ENCODE measurements at places on chromosomes 16 and 17.

- no peak for DNase-seq
Measured at GRCh38 chr17:17767154-17767869, 69.5 kb downstream of the SREBF1 start.

GRCh38 chr17:32627239-32627996 lies 140.6 kb downstream of the CDK5R1 start:
- DNase-seq: peak; percentile 93

- DNase-seq: no peak
Measured at GRCh38 chr16:77917971-77918370, 104.4 kb upstream of the CLEC3A start.

DNA sequence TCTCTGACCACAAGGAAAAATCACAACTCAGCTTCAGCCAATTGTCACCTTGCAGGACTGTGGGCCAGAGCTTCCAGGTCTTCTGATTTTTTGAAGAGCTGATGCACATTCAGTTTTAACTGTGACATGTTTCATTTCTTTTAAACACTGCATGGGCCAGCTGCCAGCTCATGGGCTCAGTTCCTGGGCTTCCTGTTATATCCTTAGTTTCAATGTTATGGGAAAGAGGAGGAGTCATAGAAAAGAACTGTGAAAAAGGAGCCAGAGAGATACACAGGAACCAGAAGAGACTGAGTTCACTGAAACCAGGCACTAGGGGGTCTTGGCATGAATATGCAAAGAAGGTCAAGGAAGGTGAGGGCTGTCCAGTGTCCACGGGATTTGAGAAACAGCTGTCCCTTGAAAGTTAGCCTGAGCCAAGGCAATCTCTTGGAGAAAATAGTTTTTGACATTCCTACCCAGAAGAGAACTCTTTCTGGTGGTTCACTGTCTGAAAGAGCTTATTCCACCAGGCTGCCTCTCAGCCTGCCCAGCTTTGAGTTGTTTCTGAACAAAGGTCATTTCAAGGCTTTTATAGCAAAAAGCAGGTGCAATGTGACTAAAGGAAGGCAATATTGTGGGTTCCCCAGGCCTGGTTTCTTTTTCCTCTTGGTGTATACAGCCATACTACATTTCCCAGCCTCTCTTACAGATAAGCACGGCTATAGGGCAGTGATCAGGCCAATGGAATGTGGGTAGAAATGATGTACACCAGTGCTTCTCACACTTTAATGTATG lies 10.5 kb downstream of the PDILT start:
- no peak for DNase-seq

- no peak for DNase-seq
Measured at GRCh38 chr16:83907631-83908250, 8.8 kb downstream of the MLYCD start.

- DNase-seq: no peak
Measured at GRCh38 chr17:15157051-15157450, 108.1 kb downstream of the PMP22 start.

GRCh38 chr16:84332975-84333684 lies 35.2 kb upstream of the ATP2C2 start:
- DNase-seq: no peak

DNA sequence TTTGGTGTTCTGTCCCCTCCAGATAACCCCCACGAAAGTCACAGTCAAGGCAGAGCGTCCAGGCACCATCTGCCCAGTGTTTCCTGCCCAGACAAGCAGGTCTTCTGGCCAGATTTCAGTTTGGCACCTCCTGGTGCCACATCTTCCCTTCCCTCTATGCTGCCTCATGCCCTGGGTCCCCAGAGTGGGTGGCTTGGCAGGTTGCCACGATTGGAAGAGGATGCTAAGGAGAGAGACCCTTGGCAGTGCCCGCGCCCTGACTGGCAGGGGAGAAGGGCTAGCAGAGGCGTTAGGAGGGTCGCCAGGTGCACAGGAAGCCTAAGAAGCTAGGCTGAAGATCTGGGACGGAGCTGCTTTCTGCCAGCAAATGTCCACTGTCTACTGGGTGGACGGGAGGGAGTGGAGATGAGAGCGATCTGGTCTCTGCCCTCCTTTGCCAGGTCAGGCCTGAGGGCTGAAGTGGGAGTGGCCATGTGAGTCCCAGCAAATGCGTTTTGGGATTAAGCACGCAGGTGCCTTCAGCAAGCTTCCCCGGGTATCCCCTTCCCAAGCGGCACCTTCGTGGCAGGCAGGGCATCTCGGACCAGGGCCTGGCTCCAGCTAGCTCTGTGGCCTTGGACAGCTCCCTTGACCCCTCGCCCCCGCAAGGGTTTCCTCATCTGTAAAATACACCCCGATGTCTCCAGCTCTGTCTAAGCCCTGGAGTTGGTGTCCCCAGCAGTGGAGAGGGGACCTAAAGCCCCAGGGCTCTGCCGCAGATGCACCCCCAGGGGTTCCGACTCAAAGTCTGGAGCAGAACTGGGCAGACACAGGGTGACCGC lies 13.4 kb upstream of the CD300A start:
- DNase-seq: peak; percentile 24

DNA sequence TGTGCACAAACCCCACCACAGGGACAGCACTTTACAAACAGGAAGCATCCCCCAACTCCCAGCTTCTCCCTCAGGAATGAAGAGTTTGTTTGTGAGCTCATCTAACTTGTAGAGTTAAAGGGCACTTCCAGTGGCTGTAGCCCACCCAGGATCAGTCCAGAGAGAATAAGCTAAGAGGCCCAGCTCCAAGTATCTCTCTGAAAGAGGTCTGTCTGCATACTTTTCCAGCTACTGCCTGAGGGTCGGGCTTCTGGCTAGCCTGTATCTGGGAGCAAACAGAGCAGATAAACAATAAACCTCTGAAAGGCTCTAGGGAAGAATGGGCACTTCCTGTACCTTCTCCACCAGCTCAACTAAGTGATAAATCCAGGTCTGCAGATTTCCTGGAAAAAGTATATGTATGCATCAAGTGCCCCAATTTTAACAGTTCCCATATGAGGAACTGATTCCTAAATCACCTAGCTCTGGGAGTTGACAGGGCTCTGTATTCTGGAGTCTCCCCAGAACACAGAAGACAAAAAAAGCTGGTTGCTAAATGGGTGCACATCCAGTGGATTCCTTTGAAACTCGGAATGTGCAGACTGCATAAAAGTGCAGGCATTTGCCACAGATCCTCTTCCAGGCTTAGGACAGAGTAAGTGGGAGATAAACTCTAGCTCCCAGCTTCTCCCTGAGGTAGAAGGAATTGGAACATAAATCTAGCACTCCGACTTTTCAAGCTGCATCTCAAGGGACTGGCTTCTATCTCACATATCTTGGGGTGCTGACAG lies 37.1 kb upstream of the MYLK3 start:
- DNase-seq: no peak

DNA sequence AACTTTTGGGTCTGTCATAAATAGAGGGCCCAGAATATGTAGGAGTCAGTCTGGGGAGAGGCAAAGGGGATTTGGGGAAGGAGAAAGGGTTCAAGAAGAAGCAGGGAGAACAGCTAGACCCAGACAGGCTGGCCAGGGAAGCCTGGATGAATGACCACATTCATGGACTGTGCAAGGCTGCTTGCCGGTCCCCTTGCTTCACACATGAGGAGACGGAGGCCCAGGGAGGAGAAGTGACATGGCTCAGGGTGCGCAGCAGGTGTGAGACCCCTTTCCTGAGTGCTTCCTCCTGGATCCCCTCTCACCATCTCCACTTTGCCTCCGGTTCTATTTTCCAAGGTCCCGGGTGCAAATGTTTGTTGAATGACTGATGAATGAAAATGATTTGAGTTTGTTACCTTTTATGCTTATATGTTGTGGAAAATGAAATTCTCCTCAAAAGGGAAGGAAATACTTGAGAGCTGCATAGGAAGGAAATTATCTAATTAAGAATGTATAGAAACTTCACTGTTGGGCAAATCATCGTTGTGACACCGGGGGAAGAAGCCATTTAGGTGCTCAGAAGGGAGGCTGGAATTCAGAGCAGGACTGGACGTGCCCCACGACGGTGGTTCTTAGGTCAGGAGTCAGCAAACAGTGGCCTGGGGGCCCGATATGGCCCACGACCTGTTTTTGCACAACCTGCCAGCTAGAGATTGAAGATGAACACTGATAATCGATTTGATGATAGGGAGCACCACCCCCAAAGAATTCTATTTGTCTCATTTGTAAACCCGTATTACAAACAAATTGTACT lies 559 bp downstream of the ITGAM start:
- DNase-seq: no peak

GRCh38 chr17:78173097-78173715 lies 4.8 kb downstream of the SYNGR2 start:
- DNase-seq: no peak

- DNase-seq: no peak
Measured at GRCh38 chr16:56615353-56615752, 7.0 kb downstream of the MT2A start.

DNA sequence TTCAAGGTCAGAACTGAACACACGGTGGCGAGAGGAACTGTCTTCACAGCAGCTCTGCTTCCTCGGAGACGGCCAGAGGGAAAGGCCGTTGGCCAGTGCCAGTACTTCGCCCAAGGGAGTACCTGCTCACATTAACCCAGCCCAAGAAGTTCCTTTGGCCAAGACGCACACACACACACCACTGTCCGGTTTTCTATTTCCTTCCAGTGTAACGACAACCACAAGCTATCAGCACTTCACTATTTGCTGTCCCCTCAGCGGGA lies 744 bp upstream of the GGNBP2 start:
- no peak for DNase-seq

DNA sequence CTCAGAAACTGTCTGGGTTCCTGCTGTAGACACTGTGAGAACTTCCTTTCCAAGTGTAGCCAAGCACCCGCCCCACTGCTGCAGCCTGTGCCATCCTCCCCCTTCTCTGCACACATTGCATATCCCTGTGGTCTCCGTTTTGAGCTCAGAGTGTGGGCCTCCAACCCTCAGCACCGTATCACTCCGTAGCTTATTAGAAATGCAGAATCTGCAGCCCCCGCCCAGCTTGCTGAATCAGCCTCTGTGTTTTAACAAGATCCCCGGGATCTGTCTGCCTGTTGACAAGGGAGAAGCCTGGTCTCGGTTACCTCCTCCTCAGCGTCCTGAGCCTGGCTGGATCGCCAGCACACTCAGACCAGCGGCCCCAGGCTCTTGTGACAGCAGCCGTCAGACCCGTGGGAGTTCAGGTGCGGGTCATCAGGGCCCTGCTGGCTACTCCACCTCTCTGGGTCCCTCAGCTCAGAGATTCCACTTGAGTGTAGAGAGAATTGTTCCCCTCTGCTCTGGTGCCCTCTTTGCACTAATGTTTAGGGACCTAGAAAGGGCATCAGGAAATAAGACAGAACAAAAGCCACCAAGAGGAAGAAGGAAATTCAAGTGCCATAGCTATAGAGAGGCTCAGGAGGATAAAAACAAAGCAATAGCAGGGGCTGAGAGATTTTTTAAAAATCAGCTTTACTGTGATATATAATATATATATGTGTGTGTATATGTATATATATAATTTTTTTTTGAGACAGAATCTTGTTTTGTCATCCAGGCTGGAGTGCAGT lies 92.3 kb downstream of the PITPNC1 start:
- no peak for DNase-seq

All from NCI-H2171 (cell line).